ENCODE measurements at places on chromosomes 16 and 17.

DNA sequence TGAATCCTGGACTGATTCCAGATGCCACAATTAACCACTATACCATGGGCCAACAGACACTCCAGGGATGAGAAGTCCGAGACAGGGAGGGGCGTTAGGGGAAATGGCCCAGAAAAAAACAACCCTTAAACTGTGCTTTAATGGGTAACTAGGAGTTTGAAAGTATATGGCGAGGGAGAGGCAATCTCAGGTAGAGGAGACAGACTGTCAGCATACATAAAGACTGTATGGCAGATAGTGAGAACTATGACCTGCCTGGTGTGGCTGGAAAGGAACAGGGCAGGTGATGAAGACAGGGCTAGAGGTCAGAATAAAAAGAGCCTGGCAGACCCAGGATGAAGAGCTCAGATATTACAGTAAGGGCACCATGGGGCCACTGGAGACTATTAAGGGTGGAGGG lies 8.1 kb downstream of the ZZEF1 start:
- peaks cover 15% of the 10 kb centered on the region for H3K36me3 ChIP-seq
- H3K27me3 ChIP-seq = no peaks in the 10 kb centered on the region
- no peak overlapping the region for H3K27ac ChIP-seq
- DNase-seq = no peak
- peaks cover 25% of the 10 kb centered on the region for H3K4me1 ChIP-seq
- no peak overlapping the region for H3K4me3 ChIP-seq

GRCh38 chr17:75511610-75512575 lies 3.4 kb downstream of the CASKIN2 start:
- H3K4me3 ChIP-seq = no peak overlapping the region
- H3K4me1 ChIP-seq = peaks cover 9% of the 10 kb centered on the region
- no peaks in the 10 kb centered on the region for H3K36me3 ChIP-seq
- H3K27me3 ChIP-seq = peaks cover 19% of the 10 kb centered on the region

- H3K27me3 ChIP-seq = no peaks in the 10 kb centered on the region
- H3K4me1 ChIP-seq = peaks cover 78% of the 10 kb centered on the region
- peak overlapping the region; percentile 75 for H3K4me3 ChIP-seq
- no peak for DNase-seq
- peak overlapping the region; percentile 97 for H3K27ac ChIP-seq
Observed at GRCh38 chr17:81287152-81287551, 8.0 kb downstream of the SLC38A10 start.

DNA sequence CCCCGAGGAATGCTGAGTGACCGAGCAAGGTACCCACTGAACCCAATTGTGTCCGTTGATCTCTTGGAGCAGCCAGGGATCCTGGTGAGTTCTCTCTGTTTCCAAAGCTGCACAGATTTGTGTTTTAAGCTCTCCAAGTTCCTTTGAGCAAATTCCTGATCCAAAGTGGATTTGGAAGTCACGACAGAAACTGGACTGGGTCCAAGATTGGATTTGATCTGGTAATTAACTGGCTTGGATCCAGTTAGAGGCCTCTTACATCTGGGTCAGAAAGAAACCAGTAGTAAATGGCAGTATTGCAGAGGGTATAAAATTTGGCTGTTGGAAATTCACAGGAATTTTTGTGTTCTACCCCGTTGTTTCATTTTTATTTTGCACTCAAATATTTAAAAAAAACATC lies 119.5 kb downstream of the PMP22 start:
- H3K4me1 ChIP-seq = no peaks in the 10 kb centered on the region
- DNase-seq = no peak
- H3K4me3 ChIP-seq = no peak overlapping the region
- no peaks in the 10 kb centered on the region for H3K36me3 ChIP-seq
- no peaks in the 10 kb centered on the region for H3K27me3 ChIP-seq
- no peak overlapping the region for H3K27ac ChIP-seq

- no peaks in the 10 kb centered on the region for H3K4me1 ChIP-seq
- peaks cover 15% of the 10 kb centered on the region for H3K36me3 ChIP-seq
- no peak for DNase-seq
- no peaks in the 10 kb centered on the region for H3K27me3 ChIP-seq
- no peak overlapping the region for H3K27ac ChIP-seq
Observed at GRCh38 chr16:27618606-27619327, 68.8 kb downstream of the KATNIP start.

DNA sequence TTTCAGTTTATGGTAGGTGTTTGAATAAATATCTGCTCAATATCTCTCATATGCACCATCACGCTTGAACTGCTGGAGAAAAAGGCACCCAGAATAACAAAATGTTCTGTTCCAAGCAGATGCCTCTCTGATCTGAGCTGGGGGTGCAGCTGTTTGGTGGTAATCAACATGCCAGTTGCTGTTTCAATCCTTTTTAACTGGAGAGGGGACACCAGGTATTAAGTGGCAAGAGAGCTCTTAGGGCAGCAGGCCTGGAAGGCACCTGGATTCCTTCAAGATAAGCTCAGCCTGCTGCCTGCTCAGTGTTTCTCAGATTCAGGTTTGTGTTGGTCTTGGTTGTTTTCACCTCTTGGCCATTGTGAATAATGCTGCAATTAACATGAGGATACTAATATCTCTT lies 27.2 kb upstream of the VAT1L start:
- H3K27me3 ChIP-seq = no peaks in the 10 kb centered on the region
- no peak overlapping the region for H3K4me3 ChIP-seq
- no peak for DNase-seq
- no peaks in the 10 kb centered on the region for H3K36me3 ChIP-seq

- H3K4me3 ChIP-seq = no peak overlapping the region
- no peaks in the 10 kb centered on the region for H3K27me3 ChIP-seq
- H3K27ac ChIP-seq = no peak overlapping the region
- no peaks in the 10 kb centered on the region for H3K36me3 ChIP-seq
Observed at GRCh38 chr16:84450176-84450865, 54.1 kb downstream of the MEAK7 start.

- no peak overlapping the region for H3K4me3 ChIP-seq
- DNase-seq = no peak
- peaks cover 55% of the 10 kb centered on the region for H3K36me3 ChIP-seq
- H3K4me1 ChIP-seq = peaks cover 63% of the 10 kb centered on the region
Observed at GRCh38 chr16:84563786-84564420, 54.0 kb downstream of the COTL1 start.

GRCh38 chr16:51113236-51114125 lies 37.6 kb downstream of the SALL1 start:
- H3K27me3 ChIP-seq = peaks cover 37% of the 10 kb centered on the region
- H3K27ac ChIP-seq = no peak overlapping the region
- H3K4me1 ChIP-seq = no peaks in the 10 kb centered on the region
- H3K36me3 ChIP-seq = no peaks in the 10 kb centered on the region
